ENCODE measurements at places on chromosomes 5 and 9.
A peak's percentile ranks its signal among the peaks of the same experiment; 100 is the strongest.

DNA sequence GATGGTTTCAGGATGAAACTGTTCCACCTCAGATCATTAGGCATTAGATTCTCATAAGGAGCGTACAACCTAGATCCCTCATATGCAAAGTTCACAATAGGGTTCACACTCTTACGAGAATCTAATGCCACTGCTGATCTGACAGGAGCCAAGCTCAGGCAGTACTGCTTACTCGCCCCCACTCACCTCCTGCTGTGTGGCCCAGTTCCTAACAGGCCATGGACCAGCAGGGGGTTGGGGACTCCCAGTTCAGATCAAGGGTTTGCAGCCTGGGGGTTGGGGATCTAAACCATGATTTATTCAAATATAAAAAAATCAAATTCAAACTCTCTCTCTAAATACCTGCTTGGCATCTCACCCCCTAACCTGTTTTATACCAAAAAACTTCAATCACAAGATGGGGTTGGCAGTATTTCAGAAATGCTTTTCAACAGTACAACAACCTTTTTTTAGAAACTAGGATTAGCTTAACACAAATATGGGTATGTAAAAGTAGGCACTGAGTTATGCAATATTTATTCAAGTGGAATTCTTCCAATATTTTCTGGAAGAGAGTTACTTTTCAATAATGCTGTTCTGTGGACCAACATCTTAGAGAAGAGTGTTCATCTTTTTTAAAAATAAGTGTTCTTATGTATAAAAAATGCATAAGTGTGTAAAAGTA is 30.1 kb upstream of the SLC12A2 start:
- DNase-seq, result no peak

GRCh38 chr5:83972236-83972635 is 251.6 kb upstream of the HAPLN1 start:
- DNase-seq, result no peak

- no peak for DNase-seq
Observed at GRCh38 chr5:99771296-99771695, 763.9 kb upstream of the FAM174A start.

- peak; percentile 20 for DNase-seq
Observed at GRCh38 chr5:16744164-16744880, 127.5 kb upstream of the RETREG1 start.

DNA sequence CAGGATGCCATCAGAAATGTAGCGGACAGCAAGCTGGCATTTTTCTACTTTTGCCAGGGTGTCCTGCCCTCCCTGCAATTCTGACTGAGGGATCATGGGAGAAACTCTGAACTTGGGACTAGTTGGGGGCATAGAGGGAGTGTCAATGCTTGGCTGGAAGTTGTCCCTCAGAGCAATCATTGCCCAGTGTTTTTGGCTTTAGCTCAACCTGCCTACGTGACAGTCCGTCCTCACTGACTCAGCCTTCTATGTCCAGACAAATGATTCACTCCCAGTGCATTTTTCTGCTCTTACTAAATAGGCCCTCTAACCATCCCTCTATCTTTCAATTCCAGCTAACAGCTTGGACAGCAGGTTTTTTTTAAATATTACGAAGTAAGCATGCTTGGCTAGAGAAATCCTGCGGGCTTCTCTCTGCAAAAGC is 627.4 kb downstream of the TLR4 start:
- DNase-seq, result peak; percentile 97

- no peak for DNase-seq
Observed at GRCh38 chr5:135745897-135746500, 88.5 kb upstream of the SLC25A48 start.

GRCh38 chr5:154850255-154851062 is at the start of gene FAXDC2:
Gene FAXDC2 (minus strand): TSS chr5:154850603. CDS start chr5:154838178, 12,425 bp downstream.
- DNase-seq, result peak; percentile 35

DNA sequence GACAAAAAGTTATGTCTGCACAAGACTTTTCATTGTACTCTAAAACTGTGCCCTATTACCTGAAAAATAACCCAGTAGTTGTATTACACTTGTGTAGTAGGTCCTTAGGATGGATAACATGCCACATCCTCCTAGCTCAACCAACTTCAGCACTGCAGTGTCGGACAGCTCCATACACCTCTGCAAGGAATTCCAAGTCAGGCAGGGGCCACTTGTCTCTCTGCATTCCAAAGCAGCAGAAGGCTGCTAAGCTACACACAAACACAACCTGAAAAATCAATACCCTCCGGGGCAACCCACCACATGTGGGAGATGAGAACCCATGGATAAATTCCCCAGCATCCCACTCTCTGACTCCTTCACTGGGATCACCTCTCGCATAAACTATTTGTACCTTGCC is 50.2 kb downstream of the MED10 start:
- DNase-seq, result peak; percentile 31

- DNase-seq, result no peak
Observed at GRCh38 chr5:115190388-115190787, 20.7 kb upstream of the TRIM36 start.

DNA sequence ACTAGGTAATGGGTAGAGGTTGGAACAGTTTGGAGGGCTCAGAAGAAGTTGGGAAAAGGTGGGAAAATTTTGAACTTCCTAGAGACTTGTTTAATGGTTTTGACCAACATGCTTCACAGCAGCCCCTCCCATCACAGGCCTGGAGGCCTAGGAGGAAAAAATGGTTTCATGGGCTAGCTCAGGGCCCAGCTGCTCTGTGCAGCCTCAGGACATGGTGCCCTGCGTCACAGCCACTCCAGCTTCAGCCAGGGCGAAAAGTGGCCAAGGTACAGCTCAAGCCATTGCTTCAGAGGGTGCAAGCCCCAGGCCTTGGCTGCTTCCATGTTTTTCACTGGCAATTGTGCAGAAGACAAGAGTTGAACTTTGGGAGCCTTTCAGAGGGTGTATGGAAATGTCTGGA is 453.7 kb downstream of the LRRC70 start:
- DNase-seq, result no peak

GRCh38 chr9:89801742-89802670 is 197.2 kb downstream of the GADD45G start:
- DNase-seq, result no peak

- no peak for DNase-seq
Observed at GRCh38 chr5:171390883-171391677, 3.4 kb downstream of the NPM1 start.

- DNase-seq, result no peak
Observed at GRCh38 chr5:81830596-81830995, 79.7 kb upstream of the SSBP2 start.

DNA sequence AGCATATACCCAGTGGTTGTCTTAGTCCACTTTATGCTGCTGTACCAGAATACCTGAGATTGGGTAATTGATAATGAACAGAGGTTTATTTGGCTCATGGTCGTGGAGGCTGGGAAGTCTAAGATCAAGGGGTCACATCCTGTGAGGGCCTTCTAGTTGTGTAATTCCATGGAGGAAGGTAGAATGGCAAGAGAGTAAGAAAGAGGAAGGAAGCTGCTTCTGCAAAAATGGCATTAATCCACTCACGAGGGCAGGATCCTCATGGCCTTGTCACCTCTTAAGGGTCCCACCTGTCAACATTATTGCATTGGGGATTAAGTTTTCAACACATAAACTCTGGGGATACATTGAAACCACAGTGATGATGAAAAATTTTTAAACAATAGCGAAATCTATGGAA is 17.0 kb downstream of the BTNL8 start:
- DNase-seq, result no peak

GRCh38 chr5:56543441-56544388 is 271.6 kb upstream of the MAP3K1 start:
- DNase-seq, result peak; percentile 87

GRCh38 chr9:18928711-18929110 is 104.3 kb downstream of the SAXO1 start:
- no peak for DNase-seq

DNA sequence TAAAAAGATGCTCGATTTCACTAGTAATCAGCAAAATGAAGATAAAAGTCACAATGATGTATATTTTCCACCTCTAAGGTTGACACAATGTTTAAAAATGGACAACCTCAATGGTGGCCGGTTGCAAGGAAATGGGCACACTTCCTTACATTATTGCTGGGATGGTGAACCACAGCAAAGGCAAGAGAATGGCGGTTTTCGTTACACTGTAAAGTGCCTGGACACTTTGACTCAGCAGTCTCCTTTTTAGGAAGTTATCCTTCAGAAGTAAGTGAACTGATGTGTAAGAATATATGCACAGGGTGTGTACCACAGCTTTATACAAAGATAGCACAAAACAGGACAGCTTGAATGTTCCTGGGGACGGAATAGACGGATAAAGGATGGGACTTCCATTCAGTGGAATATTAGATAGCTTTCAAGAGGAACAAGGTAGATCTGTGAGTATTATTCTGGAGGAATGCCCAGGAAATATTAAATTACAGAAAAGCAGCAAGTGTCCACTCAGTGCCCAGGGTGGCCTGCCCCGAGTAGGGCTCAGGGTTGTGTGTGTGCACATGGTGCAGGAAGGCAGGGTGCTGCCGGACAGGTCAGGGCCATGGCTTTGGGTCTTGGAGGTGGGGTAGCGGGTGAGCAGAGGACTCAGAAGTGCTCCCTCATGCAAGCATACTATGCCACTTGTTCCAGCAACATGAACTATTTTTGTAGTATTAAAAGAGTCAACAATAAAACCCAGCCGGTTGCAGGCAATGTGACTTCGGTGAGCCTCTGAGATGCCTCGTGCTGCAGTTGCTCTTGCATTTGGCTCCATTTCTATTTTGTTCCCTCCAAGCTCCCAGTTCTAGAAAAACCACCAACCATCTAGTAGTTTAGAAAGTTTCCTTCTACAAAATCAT is 24.5 kb downstream of the GADD45G start:
- no peak for DNase-seq

DNA sequence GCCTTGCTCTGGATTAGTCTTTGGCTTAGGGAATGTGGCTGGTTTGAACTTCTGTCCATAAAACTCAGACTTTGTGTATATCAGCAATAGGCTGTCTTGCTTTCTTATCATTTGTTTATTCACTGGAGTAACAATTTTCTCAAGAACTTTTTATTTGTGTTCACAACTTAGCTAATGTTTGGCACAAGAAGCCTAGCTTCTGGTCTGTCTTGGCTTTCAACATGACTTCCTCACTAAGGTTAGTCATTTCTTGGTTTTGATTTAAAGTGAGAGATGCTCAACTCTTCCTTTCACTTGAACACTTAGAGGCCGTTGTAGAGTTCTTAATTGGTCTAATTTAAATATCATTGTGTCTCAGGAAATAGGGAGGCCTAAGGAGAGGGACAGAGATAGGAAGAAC is 4.9 kb downstream of the FBXO38 start:
- no peak for DNase-seq

- DNase-seq, result peak; percentile 99
Observed at GRCh38 chr9:37471942-37472684, 6.9 kb upstream of the ZBTB5 start.

GRCh38 chr5:166111021-166111420 is 2180.4 kb upstream of the WWC1 start:
- no peak for DNase-seq

GRCh38 chr5:169085636-169086035 is 215.3 kb downstream of the SLIT3 start:
- DNase-seq, result no peak

DNA sequence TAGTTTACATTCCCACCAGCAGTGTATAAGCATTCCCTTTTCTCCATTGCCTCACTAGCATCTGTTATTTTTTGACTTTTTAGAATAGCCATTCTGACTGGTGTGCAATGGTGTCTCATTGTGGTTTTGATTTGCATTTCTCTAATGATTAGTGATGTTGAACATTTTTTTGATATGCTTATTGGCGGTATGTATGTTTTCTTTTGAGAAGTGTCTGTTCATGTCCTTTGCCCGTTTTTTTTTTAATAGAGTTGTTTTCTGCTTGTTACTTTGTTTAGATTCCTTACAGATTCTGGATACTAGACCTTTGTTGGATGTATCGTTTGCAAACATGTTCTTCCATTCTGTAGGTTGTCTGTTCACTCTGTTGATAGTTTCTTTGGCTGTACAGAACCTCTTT is 25.3 kb downstream of the NIPBL start:
- DNase-seq, result no peak
